Stromal cell of bone marrow (primary cell): ENCODE measurements at places on chromosomes 3 and 15.
A peak's percentile ranks its signal among the peaks of the same experiment; 100 is the strongest.

DNA sequence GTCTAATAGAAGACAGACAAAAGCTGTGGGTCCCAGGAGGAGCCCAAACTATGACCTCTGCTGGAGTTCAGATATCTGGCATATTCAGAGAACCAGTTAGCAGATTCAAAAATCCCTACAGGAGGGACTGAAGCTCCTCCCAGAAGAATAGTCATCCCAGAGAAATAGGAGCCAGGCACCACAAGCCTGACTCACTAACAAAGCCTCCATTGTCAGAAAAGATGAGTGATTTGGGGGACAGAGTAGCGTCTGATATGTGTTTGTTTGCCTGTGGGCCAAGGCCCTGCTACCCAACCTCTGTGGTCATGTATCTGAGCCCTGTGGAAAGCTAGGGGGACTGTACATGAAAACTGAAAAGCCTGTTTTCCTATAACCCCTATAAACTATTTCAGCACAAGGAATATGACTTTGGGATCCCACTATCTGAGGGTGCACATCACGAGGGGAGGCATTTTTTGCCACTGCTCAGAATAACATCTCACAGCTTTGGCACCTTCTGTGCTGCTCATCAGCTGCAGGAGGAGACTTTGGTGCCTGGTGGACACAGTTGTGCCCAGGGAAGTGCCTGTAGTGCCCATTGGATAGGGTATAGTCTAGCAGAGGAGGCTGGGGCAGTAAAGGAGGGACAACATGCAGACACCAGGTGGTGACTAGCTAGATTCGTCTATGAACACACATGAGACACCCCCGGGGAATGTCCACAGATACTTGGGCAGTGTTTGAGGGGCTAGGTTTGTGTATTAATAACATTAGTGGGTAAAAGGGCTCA is 9.7 kb upstream of the LARP6 start:
- DNase-seq: peak; percentile 89

DNA sequence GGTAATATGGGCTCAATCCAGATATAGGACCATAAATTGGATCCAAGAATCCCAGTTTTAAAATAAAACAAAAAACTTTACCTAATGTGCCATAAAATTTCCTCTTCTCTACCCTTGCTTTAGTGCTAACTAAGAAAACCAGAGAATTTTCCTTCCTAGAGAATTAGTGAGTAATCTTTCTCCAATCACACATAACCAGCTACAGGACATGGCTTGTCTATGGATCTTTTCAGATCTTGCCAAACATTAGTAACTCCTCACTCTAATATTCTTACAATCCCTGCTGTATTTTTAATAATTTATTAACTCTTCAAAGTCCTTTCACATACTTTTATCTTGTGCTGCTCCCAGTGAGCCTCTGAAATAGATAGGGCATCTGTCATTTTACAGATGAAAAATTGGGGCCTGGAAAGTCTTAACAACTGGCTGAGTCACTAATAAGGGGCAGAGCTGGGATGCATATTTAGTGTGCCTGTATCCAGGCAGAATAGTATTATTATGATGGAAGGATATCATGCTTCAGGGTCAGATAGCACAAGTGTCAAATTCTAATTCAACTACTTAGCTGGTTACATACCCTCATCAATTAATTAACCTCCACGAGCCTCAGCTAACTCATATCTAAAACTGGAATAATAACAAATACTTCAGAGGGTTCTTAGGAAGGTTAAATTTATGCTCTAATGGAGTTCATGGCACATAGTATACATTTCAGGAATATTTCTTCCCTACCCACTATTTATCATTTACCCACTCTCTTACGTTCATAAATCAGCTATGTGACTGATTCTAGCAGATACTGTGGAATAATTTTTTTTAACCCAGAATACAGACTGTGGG is 5.6 kb downstream of the ZBED2 start:
- DNase-seq: peak; percentile 9

DNA sequence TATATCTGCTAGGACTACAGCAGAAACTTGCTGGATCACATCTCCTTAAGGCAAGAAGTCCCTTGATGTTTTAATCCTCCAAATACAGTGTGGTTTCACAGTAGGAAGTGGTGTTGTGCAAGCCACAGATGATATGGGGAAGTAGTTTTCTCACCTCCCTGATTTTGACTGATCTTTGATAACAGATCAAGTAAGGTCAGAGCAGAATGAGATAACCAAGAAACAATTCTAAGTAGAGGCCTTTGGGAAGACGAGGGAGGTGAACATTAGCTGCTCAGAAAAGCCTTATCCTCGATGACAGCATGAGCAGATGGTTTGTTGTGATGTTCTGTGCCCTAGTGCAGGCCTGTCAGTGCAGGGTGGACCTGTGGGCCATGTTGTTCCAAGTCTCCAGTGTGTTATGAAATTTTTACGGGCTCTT is 61.3 kb downstream of the RIOX2 start:
- no peak for DNase-seq

DNA sequence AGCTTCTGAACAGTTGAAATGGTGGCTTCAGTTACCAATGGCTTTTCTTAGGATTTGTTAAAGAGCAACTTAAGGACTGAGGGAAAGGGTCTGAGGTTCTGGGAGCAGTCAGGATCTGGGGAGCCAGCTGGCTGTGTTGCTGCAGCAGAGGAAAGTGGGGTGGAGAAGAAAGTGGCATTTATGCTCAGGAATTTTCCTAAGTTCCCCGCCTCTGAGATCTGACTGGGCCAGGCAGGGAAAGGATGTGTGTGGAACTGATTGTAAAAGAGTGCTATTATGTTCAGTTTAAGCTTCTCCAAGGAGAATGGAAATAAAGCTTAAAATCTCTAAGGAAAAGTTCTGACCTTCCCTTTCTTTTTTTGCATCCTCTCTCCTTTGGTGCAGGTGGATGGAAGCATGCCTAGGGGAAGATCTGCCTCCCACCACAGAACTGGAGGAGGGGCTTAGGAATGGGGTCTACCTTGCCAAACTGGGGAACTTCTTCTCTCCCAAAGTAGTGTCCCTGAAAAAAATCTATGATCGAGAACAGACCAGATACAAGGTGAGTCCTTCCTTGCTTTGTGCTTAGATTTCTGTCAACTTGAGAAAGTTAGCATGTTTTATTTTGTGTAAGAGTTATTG is 37.8 kb downstream of the IQGAP1 start:
- no peak for DNase-seq

DNA sequence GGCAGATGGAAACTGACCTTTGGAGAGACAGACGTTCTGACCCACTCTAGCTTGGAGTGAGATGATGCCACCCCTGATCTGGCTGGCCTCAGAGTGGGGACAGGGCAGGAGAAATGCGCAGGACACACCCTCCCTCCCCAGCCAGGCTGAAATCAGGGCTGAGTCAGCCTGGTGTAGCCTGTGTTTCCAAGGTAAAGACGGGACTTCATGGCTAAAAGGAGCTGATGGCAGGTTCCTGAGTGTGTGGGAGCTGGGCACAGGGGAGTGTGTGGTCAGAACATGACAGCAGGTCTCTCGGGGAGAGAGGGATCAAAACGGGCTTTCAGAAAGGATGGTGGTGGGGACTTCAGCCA is 14.6 kb upstream of the POLG start:
- DNase-seq: no peak

GRCh38 chr15:30921781-30922479 is 18.2 kb downstream of the FAN1 start:
- no peak for DNase-seq

DNA sequence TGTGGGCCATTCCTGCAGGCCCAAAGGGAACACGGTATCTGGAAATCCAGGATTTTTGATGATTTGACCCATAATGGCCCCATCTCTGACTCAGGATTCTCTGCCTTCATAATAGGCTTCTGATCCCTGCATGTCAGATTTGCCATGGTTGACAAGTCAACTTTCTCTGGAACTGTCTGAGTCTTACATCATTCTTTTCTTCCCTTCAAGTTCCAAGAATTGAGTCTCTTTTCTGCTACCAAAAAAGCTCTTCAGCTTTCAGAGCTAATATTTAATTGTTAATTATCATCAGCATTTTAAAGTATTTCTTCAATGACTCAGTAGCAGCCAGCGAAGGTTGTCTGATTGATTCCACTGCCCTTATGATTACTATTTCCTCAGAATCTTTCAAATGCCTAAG is 244.4 kb upstream of the COL8A1 start:
- DNase-seq: no peak

DNA sequence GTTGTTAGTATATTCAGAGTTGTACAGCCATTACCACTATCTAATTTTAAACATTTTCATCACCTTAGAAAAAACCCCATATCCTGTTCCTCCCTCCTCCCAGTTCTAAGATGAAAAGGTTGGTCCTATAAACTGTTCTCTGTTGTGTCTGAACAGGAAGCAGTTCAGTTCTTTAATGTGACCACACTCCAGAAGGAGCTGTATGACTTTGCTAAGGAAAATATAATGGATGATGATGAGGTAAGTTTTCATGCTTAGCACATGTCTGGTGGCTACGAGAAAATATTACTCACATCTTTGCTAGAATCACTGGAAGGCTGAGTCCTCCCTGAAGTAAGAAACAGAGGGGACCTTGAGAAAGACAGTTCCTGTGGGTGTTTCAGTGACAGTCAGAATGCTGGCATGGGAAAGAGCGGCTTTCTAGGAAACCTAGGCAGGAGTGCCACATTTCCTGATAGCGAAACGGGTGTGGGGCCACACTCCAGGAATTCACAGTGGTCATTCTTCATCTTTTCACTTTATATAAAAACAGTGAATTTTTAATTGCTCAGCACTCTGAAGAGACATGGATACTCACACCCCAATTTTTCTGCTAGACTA is 20.3 kb downstream of the CRTAP start:
- DNase-seq: peak; percentile 50
